Colonic mucosa (tissue), 4 donors: ENCODE measurements at places on chromosomes 16 and 17. TPM values are rescaled to one million over a fixed set of nuclear protein-coding genes. Genes with fewer than 3 reads are reported as not detected.

Gene LITAF
- total RNA-seq: 144 TPM

Gene KRTAP2-2
- total RNA-seq: not detected

GRCh38 chr16:48546774-48547173, 63.2 kb downstream of the N4BP1 start:
- peak; percentile 79 for DNase-seq

DNA sequence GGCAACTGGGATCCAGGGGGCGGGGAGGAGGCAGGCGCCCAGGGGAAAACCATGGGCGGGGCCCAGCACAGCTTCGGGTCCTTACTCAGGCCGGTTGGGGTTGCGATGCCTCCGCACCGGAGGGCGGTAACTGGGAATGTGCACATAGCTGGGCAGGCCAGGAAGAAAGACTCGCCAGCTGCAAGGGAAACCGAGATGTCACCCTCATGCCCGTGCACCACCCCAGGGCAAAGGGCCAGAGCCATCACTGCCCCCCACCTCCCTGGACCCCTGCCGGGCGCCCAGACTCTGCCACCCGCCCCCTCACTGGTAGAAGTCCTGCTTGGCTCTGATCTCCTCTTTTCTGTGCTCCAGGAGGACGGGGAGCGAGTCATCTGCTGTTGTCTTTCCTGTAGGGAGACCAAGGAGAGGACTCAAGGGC, 6.7 kb downstream of the ALOX12B start:
- peak; percentile 41 for DNase-seq

DNA sequence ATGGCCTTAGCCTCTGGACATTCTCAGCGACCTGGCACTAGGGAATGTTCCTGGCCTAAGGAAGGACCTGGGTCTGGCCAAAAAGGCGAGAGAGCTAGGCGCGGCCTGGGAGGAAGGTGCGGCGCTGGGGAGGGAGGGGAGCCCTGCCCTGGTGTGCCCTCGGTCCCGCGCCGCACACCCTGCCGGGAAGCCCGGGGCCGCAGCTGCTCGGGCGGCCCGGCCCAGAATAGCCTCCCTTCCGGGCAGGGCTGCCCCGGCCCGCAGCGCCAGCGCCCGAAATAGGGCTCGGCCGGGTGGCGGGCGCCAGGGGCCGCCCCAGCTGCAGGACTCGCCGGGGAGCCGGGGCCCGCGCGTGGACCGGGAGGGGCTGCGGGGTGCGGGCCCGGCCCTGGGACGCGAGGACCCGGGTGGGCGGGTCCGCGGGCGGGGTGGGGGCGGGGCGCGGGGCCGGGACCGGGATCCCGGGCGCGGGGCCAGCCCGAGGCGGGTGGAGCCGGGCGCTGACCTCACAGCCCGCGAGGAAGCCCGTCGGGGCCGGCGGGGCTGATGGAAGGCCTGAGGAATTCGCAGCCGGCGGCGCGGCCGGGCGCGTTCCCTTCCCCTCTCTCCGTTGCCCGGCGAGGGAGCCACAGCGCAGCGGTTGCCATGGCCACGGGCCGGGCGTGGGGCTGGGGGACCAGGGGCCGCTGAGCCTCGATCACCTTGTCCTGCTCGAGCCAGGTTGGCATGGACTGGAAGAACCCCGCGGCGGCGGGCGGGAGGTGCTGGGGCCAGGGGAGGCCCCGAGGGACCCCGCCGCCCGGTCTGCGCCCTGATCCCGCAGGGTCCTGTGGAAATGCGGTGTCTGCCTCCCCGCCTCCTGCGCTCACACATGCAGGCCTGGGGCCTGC, 18.1 kb downstream of the SOCS3 start:
- peak; percentile 79 for DNase-seq

DNA sequence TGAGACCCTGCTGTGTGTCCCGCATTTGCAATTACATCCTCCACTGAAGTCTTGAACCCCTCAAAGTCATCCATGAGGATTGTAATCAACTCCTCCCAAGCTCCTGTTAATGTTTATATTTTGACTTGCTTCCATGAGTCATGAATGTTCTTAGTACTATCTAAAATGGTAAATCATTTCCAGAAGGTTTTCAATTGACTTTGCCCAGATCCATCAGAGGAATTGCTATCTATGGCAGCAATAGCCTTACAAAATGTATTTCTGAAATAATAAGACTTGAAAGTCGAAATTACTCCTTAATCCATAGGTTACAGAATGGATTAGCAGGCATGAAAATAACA, 2.5 kb upstream of the C16orf87 start:
- no peak for DNase-seq

- DNase-seq: no peak
Observed at GRCh38 chr17:69447726-69448125, 33.2 kb downstream of the MAP2K6 start.

GRCh38 chr17:76573096-76573495, 12.6 kb downstream of the ST6GALNAC2 start:
- DNase-seq: no peak

Gene CACNG1
- not detected for total RNA-seq

GRCh38 chr16:76193906-76194615, 83.1 kb upstream of the CNTNAP4 start:
- no peak for DNase-seq

DNA sequence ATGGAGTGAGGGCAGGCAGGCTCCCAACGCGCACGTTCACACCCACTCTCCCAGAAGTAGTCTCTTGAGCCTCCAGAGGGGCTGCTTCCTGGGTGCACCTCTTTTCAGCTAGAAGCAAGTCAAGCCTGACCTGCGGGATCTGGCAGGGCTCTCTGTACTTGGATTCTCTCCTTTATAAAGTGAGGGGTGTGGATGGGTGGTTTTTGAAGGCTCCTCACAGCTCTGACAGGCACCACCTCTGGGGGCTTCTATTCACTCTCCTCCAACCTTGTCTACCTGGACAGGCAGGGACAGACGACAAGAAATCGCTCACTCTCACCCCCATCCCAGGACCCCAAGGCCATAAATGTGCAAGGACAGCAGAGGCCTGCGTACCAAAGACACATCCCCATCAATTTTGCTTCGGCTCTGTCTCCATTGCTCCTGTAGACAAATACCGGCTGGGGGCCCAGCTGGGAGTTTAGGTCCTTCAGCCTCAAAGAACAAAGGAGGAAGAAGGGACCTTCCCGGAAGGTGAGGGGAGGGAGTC, 814 bp upstream of the DYNLL2 start:
- no peak for DNase-seq

Gene DOC2A
- 4.8 TPM for total RNA-seq

GRCh38 chr17:45918241-45918745, 23.9 kb downstream of the MAPT start:
- DNase-seq: no peak

DNA sequence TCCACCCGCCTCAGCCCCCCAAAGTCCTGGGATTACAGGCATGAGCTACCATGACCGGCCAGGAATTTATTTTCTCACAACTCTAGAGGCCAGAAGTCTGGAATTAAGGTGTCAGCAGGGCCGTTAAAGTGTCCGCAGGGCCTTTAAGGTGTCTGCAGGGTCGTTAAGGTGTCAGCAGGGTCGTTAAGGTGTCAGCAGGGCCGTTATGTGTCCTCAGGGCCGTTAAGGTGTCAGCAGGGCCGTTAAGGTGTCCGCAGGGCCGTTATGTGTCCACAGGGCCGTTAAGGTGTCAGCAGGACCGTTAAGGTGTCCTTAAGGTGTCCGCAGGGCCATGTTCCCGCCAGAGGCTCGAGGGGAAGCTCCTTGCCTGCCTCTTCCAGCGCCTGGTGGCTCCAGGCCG, 125.2 kb downstream of the RAP1GAP2 start:
- DNase-seq: no peak

DNA sequence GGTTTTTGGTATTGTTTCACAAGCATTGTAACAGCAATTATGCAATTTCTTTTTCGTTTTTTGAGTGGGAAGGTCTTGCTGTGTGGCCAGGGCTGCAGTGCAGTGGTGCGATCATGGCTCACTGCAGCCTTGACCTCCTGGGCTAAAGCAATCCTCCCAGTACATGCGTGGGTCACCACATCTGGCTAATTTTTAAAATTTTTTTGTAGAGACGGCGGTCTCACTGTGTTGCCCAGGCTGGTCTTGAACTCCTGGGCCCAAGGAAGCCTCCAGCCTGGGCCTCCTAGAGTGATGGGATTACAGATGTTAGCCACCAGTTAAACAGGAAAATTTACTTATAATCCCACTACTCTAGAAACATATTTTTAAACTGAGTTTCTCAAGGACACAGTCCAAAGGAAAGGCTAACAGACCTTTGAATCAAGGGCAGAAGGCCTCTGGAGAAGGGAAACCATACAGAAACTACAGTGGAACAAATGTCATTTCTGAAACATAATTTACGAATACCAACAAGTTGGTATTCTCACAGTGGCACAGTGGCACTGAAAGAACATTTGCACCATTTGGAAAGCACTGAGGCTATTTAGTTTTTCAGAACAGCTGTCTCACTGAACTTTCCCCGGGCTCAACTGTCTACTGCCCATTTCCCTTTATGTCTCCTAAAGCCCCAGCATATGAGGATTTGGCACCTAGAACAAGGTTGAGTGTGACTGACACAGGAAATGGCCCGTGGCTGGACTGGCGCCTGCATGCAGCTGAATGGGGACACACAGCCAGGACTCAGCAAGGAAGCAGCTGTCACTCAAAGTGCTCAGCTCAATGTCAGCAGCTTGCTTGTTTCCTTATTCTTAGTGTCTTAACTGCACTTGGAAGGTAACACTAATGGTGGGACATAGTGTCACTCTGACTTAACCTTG, 2.8 kb upstream of the PRKAR1A start:
- DNase-seq: peak; percentile 58

- DNase-seq: no peak
Observed at GRCh38 chr16:2830355-2830695, 222 bp downstream of the ZG16B start.

Gene HOXB1
- not detected for total RNA-seq

Gene CEP295NL
- total RNA-seq: 0.82 TPM

DNA sequence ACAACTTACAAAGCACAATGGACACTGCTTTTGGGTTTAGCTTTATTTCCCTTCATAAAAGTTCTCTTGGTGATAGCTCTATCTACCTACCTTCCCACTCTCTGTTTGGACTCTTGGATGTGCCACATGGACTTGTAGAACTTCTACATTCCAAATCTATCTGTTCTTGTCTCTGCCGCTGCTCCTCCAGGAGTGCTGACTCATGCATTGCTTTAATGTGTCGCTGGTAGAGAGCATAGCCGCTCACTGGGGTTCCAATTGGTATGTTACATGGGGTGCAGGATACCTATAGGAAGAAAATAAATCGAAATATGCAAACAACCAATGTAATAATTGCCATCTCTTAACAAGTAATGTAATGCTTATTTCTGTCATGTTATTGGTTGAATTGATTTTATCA, 92.1 kb downstream of the TTC19 start:
- DNase-seq: no peak

Gene EFNB3
- 0.42 TPM for total RNA-seq

DNA sequence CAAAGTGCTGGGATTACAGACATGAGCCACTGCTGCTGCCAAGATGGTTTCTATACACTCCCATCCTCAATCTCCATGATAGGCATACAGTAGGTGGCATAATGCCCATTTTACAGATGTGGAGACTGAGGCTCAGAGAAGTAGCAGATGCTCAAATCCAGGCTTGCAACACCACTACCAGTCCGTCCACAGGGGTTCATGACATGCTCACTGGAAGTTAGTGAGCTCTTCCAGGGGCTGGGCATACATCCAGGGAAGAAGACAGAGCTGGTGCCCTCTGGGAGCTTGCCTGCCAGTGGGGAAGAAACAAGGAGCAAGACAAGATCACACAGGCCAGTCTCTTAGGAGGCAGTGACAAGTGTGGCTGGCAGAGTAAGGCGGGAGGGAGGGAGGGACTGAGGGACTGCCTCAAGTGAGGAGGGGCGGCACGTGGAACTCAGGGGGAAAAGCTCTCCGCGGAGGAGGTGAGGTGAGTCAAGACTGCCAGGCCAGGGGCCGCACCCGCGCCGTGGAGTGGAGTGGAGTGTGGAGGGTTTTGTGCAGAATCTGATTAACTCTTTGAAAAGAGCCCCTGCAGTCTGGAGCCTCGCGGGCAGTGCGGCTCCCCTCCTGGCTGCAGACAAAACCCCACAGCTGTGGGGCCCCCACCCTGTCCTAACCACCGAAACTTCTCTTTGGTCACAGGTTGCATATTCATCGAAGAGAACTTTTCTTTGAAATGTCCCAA, 27.9 kb downstream of the SREBF1 start:
- no peak for DNase-seq

DNA sequence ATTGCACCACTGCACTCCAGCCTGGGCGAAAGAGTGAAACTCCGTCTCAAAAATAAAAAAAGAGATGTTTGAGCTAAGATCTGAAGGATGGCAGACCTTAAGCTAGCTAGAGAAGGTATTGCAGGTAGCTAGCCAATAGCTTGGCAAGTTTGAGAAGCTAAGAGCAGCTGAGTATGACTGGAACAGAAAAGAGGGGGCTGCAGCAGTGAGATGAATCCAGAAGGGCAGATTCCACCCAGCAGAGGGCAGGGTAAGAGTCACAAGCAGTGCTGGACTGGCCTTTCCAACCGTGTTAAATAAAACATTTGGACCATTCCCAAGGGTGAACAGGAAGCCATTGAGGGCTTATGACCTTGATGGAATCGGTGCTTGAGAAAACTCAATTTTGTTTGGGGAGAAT, 5.7 kb upstream of the PHAF1 start:
- DNase-seq: no peak

GRCh38 chr16:19751478-19752385, 33.7 kb downstream of the IQCK start:
- no peak for DNase-seq

Gene KCNH6
- 0.80 TPM for total RNA-seq

DNA sequence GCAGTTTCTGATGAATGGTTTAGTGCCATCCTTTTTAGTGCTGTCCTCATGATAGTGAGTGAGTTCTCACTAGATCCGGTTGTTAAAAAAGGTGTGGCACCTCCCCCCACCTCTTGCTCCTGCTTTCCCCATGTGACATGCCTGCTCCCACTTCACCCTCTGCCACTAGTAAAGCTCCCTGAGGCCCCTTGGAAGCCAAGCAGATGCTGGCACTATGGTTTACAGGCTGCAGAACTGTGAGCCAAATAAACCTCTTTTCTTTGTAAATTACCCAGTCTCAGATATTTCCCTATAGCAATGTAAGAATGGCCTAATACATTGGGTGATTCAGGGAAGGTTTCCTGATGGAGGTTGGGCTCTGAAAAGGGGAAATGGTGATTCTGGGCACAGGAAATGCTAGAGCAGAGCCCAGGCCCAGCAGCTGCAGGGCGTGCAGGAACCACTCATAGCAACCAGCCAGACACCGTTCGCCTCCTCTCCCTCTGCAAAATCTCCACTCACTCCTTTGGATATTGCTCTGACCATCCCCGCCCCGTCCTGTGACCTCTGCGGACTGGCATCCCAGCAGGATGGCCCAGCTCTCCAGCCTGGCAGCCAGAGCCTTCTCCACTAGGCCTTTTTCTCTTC, 2.6 kb upstream of the ADORA2B start:
- DNase-seq: no peak
